ENCODE measurements at places on chromosomes 7 and 10.

DNA sequence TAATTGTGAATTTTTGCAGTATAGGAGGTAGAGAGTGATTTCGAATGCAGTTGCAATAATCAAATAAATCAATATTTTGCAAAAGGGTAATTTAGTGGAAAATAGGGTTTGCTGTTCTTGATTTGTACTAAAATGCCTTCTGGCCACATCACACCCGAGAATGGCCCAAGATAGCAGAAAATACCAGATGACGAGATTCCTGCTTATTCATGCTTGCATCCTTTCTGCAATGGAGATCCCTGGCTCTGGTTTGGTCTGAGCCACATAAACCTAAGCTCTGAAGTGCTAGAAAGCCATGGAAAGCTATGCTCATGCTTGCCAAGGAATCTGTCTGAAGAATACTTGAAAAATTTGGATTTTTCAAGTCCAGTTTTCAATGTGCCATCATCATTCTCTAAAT, 634.2 kb upstream of the COBL start:
- H3K4me1 ChIP-seq, result no peaks in the 10 kb centered on the region
- no peak overlapping the region for H3K4me3 ChIP-seq
- DNase-seq, result no peak
- no peaks in the 10 kb centered on the region for H3K36me3 ChIP-seq

DNA sequence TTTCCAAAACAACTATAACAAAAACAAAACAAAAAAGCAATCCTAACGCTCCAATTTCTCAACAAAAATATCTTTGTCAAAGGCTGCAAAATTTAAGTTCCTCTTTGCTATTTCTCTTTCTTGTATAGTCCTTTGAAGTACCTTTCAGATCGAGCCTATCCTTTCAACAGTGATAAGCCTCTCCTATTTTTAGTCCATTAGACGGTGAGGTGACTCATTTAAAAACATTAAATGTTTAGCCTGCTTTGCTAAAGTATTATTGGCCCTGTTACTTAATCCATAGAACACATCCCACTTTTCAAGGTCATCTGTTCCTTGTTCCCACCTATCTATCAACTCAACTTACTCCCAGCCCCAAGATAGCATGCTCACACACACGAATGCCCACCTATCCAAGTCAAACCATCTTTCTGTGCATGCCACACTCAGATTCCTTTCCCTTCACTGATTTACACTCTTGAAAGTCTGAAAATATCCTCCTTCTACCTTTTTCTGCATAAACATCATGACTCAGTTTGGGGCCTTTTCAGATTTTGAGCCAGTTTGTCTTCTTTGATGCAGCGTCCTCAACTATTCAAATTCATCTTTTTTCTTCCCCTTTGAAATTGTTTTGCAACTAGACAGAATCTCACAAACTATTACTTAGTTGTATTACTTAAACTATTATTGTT, 224.9 kb upstream of the TMEM229A start:
- H3K27ac ChIP-seq, result no peak overlapping the region
- H3K36me3 ChIP-seq, result no peaks in the 10 kb centered on the region
- H3K4me1 ChIP-seq, result peaks cover 12% of the 10 kb centered on the region
- DNase-seq, result peak; percentile 27

- peak overlapping the region; percentile 53 for H3K4me3 ChIP-seq
- no peaks in the 10 kb centered on the region for H3K4me1 ChIP-seq
- no peak overlapping the region for H3K27ac ChIP-seq
- peaks cover 12% of the 10 kb centered on the region for H3K27me3 ChIP-seq
- no peak for DNase-seq
- H3K36me3 ChIP-seq, result no peaks in the 10 kb centered on the region
Measured at GRCh38 chr7:129188892-129189660, 643 bp downstream of the SMO start.

GRCh38 chr10:119132521-119133345, 28.8 kb downstream of the DENND10 start:
- H3K27me3 ChIP-seq, result no peaks in the 10 kb centered on the region
- DNase-seq, result no peak
- no peak overlapping the region for H3K27ac ChIP-seq
- H3K4me3 ChIP-seq, result no peak overlapping the region
- H3K4me1 ChIP-seq, result no peaks in the 10 kb centered on the region

- no peak for DNase-seq
- no peak overlapping the region for H3K4me3 ChIP-seq
- H3K36me3 ChIP-seq, result no peaks in the 10 kb centered on the region
Measured at GRCh38 chr10:7857262-7857661, 39.0 kb downstream of the TAF3 start.

GRCh38 chr7:154906736-154907355, 96.1 kb downstream of the PAXIP1 start:
- H3K27me3 ChIP-seq, result peaks cover 45% of the 10 kb centered on the region
- no peak for DNase-seq
- no peak overlapping the region for H3K27ac ChIP-seq
- H3K4me1 ChIP-seq, result no peaks in the 10 kb centered on the region

- no peaks in the 10 kb centered on the region for H3K36me3 ChIP-seq
- no peak overlapping the region for H3K27ac ChIP-seq
- H3K27me3 ChIP-seq, result no peaks in the 10 kb centered on the region
- H3K4me1 ChIP-seq, result no peaks in the 10 kb centered on the region
- no peak overlapping the region for H3K4me3 ChIP-seq
Measured at GRCh38 chr7:147833970-147834369, 756.6 kb upstream of the C7orf33 start.

- no peaks in the 10 kb centered on the region for H3K36me3 ChIP-seq
- no peak overlapping the region for H3K4me3 ChIP-seq
- H3K27ac ChIP-seq, result no peak overlapping the region
- DNase-seq, result no peak
- no peaks in the 10 kb centered on the region for H3K4me1 ChIP-seq
- no peaks in the 10 kb centered on the region for H3K27me3 ChIP-seq
Measured at GRCh38 chr10:73967022-73967429, 30.9 kb upstream of the VCL start.

DNA sequence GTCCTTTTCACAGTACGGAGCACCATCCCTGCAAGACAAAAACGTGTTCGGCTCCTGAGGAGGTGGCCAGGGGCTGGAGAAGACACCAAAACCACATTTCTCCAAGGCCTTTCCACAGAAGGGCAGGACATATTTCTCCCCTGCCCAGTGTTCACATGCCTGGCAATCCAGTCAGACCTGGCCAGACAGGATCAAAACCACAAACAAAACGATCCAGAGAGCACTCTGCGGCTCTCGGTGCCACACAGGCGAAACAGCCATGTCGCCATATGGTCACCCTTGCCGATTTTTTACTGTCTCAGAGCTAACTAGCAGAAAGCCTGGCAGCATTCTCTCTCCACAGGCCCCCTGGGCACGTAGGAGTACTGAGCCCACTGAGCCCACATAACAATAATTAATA, 113.0 kb downstream of the ABLIM1 start:
- H3K4me1 ChIP-seq, result peaks cover 18% of the 10 kb centered on the region
- H3K4me3 ChIP-seq, result no peak overlapping the region
- 0 out of 2 replicates have a peak, but pooled peaks cover 3% of the 10 kb centered on the region for H3K27me3 ChIP-seq
- DNase-seq, result no peak
- H3K27ac ChIP-seq, result no peak overlapping the region

DNA sequence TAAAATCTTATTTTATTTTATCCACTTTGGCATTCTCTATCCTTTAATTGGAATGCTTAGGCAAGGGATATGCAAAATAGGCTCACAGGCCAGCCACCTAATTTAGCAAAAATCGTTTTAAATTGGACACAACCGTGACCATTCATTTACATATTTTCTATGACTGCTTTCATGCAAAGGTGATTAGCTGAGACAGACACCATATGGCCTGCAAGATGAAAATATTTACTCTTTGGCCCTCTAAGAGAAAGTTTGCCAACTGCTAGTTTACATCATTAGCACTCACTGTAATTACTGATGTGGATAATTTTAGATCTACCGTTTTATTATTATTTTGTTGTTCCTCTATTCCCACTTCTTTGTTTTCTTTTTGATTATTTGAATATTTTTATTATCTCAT, 375.5 kb upstream of the LRRTM3 start:
- no peak overlapping the region for H3K27ac ChIP-seq
- no peaks in the 10 kb centered on the region for H3K27me3 ChIP-seq
- no peak for DNase-seq
- H3K4me3 ChIP-seq, result no peak overlapping the region
- H3K36me3 ChIP-seq, result no peaks in the 10 kb centered on the region
- no peaks in the 10 kb centered on the region for H3K4me1 ChIP-seq

DNA sequence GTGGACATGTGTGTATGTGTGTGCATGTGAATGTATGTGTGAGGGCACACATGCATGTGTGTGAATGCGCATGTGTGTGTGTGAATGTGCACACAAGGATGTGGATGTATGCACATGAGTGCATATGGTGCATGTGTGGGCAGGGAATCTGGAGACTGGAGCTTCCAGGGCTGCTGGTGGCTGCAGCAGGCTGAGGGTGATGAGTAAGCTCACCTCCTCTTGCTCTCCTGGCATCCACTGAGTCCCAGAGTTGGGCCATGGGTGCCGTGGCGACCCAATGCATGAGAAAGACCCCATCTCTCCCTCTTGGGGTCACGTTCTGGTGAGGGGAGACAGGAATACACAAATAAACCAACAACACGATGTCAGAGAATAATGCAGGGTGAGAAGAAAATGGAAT, 33.3 kb upstream of the COL13A1 start:
- peaks cover 60% of the 10 kb centered on the region for H3K27me3 ChIP-seq
- no peak overlapping the region for H3K27ac ChIP-seq
- no peak overlapping the region for H3K4me3 ChIP-seq

DNA sequence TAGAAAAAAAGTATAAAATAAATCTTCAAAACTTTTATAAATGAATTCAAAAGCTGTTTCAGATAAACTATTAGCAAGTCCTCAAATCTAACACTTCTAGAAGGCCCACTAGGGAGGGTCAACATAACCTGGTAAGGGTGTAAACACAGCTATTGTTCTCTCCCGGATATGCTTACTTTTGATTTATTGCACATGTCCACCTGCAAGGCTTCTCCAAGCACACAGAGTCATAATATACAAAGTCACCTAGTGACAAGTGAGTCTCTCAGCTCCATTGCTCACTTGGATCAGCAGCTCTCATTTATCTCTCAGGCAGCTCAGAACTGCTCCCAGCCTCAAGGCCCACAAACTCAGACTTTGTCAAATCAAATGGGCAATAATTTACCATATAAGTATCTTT, 44.0 kb upstream of the COL1A2 start:
- H3K36me3 ChIP-seq, result no peaks in the 10 kb centered on the region
- no peak overlapping the region for H3K27ac ChIP-seq
- H3K4me3 ChIP-seq, result no peak overlapping the region
- no peak for DNase-seq
- H3K27me3 ChIP-seq, result no peaks in the 10 kb centered on the region

DNA sequence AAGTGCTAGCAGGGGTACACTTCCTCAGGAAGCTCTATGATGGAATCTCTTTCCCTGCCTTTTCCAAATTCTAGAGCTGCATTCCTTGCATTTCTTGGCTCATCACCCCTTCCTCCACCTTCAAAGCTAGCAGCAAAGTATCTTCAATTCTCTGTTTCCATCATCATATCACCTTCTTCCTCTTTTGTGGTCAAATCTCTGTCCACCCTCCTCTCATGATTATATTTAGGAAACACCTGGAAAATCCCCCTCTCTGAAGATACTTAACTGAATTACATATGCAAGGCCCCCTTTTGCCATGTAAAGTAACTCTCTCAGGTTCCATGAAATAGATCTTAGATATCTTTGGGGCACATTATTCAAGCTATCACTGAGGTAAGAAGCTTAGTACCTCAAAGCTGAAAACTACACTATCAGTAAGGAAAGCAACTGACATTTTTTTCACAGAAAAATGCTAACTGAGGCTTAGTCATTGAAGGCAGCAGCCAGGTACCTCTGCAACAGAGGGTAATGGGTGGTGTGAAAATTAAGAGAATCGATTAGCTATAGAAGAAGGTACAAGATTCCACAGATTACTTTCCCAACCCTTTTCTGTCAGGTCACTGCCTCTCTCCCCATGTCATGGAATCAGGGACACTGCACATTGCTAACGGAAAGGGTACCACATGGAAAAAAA, 197.3 kb downstream of the MACC1 start:
- H3K4me3 ChIP-seq, result no peak overlapping the region
- H3K27me3 ChIP-seq, result no peaks in the 10 kb centered on the region
- no peak overlapping the region for H3K27ac ChIP-seq
- peak; percentile 16 for DNase-seq
- H3K36me3 ChIP-seq, result no peaks in the 10 kb centered on the region
- H3K4me1 ChIP-seq, result peaks cover 28% of the 10 kb centered on the region

- no peak overlapping the region for H3K27ac ChIP-seq
- 0 out of 2 replicates have a peak, but pooled peaks cover 5% of the 10 kb centered on the region for H3K27me3 ChIP-seq
- H3K4me3 ChIP-seq, result no peak overlapping the region
- 0 out of 2 replicates have a peak, but pooled peaks cover 2% of the 10 kb centered on the region for H3K4me1 ChIP-seq
- DNase-seq, result no peak
Measured at GRCh38 chr10:11677480-11677879, 64.7 kb upstream of the ECHDC3 start.

Data from MM.1S (cell line).